Transverse colon (tissue), 4 donors: ENCODE measurements at places on chromosomes 12 and 14. TPM values are rescaled to one million over a fixed set of nuclear protein-coding genes. Genes with fewer than 3 reads are reported as not detected.

DNA sequence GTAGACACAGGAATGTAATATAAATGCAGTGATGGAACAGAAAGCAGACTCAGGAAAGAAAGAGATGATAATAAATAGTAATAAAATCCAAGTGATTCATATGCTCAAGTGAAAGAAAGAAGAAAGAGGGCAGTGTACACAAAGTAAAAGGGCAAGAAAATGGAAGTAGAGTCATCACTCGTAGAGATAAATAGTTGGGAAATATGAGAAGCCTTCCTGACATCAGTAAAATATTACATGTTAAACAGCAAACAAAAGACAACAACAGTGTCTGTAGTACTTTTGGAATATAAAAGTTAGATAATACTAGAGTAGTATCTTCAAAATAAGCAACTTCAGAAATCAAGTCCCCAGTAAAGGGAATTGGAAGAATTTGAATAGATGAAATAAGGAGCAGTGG is 412.3 kb downstream of the RAD51B start:
- no peak for DNase-seq

- no peak for DNase-seq
Measured at GRCh38 chr12:124281309-124281708, 13.6 kb upstream of the RFLNA start.

- DNase-seq, result no peak
Measured at GRCh38 chr14:32508281-32508680, 179.2 kb downstream of the AKAP6 start.

- DNase-seq, result no peak
Measured at GRCh38 chr14:45249856-45250575, 3.0 kb downstream of the MIS18BP1 start.

DNA sequence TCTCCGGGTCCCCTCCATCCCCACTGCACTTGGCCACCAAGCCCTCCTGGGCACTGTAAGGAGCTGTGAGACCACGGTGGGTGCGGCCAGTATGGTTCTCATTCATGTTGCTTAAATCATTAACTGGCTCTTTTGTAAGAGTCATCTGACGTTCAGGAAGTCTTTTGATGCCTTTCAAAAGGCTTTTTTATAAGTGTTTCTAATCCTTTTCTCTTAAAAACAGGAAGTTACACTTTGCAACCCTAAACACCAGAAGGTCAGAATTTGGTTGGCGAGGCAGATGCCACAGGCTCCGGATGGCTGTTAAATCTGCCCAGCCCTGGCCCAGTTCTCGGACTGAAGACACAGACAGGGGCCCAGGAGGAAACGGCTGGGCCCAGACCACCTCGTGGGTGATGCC is 26.1 kb upstream of the DIO3 start:
- peak; percentile 27 for DNase-seq

Gene SVOP
- not detected for total RNA-seq
